ENCODE measurements at places on chromosomes 11 and 22. TPM values are rescaled to one million over a fixed set of nuclear protein-coding genes. Genes with fewer than 3 reads are reported as not detected.

The CCDC117 gene
- 13.9 TPM for total RNA-seq

The UBQLNL gene
- 0.29 TPM for total RNA-seq

The KDELR3 gene
- not detected for total RNA-seq

The PARVB gene
- total RNA-seq, result 36.4 TPM

The USP47 gene
- 71.5 TPM for total RNA-seq

The USP2 gene
- 5.2 TPM for total RNA-seq

The GLYATL1 gene
- not detected for total RNA-seq

The SCO2 gene
- total RNA-seq, result 4.5 TPM

The OR2AG2 gene
- not detected for total RNA-seq

The FAT3 gene
- not detected for total RNA-seq

The NEFH gene
- 0.21 TPM for total RNA-seq

The CFAP300 gene
- not detected for total RNA-seq

The AQP11 gene
- not detected for total RNA-seq

The MRGPRX4 gene
- total RNA-seq, result not detected

The MMP1 gene
- 0.16 TPM for total RNA-seq

The EHF gene
- total RNA-seq, result 0.65 TPM

The RHOD gene
- not detected for total RNA-seq

The NECTIN1 gene
- 5.3 TPM for total RNA-seq

The C11orf24 gene
- total RNA-seq, result 11.6 TPM

The OR5A2 gene
- total RNA-seq, result not detected

The DNAJB7 gene
- total RNA-seq, result not detected

The UBQLN3 gene
- total RNA-seq, result 0.20 TPM

The GRAP2 gene
- 113 TPM for total RNA-seq

Measured in T-helper 17 cell (primary cell).